ENCODE measurements at places on chromosomes 7 and 10. TPM values are rescaled to one million over a fixed set of nuclear protein-coding genes. Genes with fewer than 3 reads are reported as not detected.

The SYT15 gene
- 0.17 TPM for total RNA-seq

The SEMA3D gene
- total RNA-seq = 72.1 TPM

The GARIN1A gene
- 0.03 TPM for total RNA-seq

The HOXA4 gene
- 0.57 TPM for total RNA-seq

The TEX36 gene
- not detected for total RNA-seq

The DYDC2 gene
- total RNA-seq = not detected

The NEUROG3 gene
- not detected for total RNA-seq

The SORCS3 gene
- total RNA-seq = not detected

The EVX1 gene
- total RNA-seq = 0.12 TPM

The AGR3 gene
- not detected for total RNA-seq

The GTPBP10 gene
- total RNA-seq = 33.0 TPM

The CPN1 gene
- total RNA-seq = not detected

The BICC1 gene
- total RNA-seq = 0.49 TPM

The HOXA3 gene
- total RNA-seq = 5.8 TPM

The FAM25C gene
- not detected for total RNA-seq

The UCMA gene
- total RNA-seq = not detected

The PDIA4 gene
- 248 TPM for total RNA-seq

The GIMAP6 gene
- not detected for total RNA-seq

The CYP3A4 gene
- total RNA-seq = not detected

The KNDC1 gene
- total RNA-seq = 0.09 TPM

The TUBAL3 gene
- 1.6 TPM for total RNA-seq

The TMEM168 gene
- total RNA-seq = 28.5 TPM

The RBP3 gene
- total RNA-seq = not detected

The TMEM196 gene
- total RNA-seq = not detected

The HOXA11 gene
- 7.1 TPM for total RNA-seq

The TUBB8 gene
- total RNA-seq = not detected

The UNCX gene
- total RNA-seq = not detected

The AZGP1 gene
- not detected for total RNA-seq

The OPN4 gene
- total RNA-seq = not detected

The KIF11 gene
- 40.2 TPM for total RNA-seq

The ANXA8L1 gene
- not detected for total RNA-seq

Measured in NCI-H460 (cell line).